ENCODE measurements at places on chromosomes 7 and 10.

GRCh38 chr10:23345861-23346260 lies 1.3 kb upstream of the C10orf67 start:
- peaks cover 7% of the 10 kb centered on the region for H3K4me1 ChIP-seq
- no peak overlapping the region for H3K27ac ChIP-seq
- no peaks in the 10 kb centered on the region for H3K36me3 ChIP-seq
- no peak for DNase-seq
- H3K4me3 ChIP-seq, result no peak overlapping the region

GRCh38 chr10:50621968-50622705 lies 1.6 kb downstream of the SGMS1 start:
- H3K36me3 ChIP-seq, result no peaks in the 10 kb centered on the region
- no peaks in the 10 kb centered on the region for H3K4me1 ChIP-seq
- H3K27me3 ChIP-seq, result peaks cover 44% of the 10 kb centered on the region
- H3K27ac ChIP-seq, result no peak overlapping the region

DNA sequence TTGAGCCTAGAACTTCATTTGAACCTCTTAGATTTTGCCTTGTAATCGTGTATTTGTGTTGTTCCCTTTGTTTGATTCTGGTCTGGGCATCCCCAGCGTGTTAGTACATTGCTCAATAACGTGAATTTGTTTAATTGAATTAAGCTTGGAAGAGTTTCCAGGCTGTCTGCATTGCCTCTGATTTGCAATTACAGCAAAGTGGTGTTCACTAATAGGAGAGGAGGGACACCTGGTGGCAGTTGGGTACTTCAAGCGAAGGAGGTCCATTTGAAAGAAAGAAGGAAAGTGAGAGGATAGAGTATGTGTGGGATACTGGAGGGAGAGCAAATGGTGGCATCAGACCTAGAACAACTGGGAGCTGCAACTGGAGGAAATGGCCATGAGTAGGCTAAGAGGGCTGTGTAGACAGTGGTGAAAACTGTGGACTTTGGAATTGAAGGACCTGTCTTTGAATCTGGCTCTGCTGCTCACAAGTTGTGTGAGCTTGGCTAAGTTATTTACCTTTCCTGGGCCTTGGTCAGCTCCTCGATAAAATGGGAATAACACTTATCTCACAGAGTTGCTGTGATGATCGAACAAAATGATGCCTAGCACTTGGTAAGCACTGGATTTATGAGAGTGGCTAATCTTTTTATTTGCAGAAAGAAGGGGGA lies 15.1 kb downstream of the LSMEM1 start:
- no peaks in the 10 kb centered on the region for H3K4me1 ChIP-seq
- peaks cover 2% of the 10 kb centered on the region for H3K27me3 ChIP-seq
- H3K36me3 ChIP-seq, result no peaks in the 10 kb centered on the region
- peak; percentile 58 for DNase-seq
- H3K4me3 ChIP-seq, result no peak overlapping the region

- H3K4me1 ChIP-seq, result no peaks in the 10 kb centered on the region
- no peak overlapping the region for H3K4me3 ChIP-seq
- H3K36me3 ChIP-seq, result peaks cover 18% of the 10 kb centered on the region
- H3K27ac ChIP-seq, result no peak overlapping the region
These were observed 35.7 kb downstream of the NAPEPLD start for GRCh38 chr7:103113164-103113563.

GRCh38 chr7:696812-697551 lies 29.5 kb upstream of the DNAAF5 start:
- peak overlapping the region; percentile 55 for H3K27ac ChIP-seq
- no peak overlapping the region for H3K4me3 ChIP-seq
- no peak for DNase-seq
- H3K36me3 ChIP-seq, result peaks cover 18% of the 10 kb centered on the region
- H3K4me1 ChIP-seq, result no peaks in the 10 kb centered on the region

GRCh38 chr10:110783509-110784107 lies 88.1 kb upstream of the PDCD4 start:
- H3K27ac ChIP-seq, result no peak overlapping the region
- DNase-seq, result no peak
- no peaks in the 10 kb centered on the region for H3K36me3 ChIP-seq
- no peaks in the 10 kb centered on the region for H3K4me1 ChIP-seq

DNA sequence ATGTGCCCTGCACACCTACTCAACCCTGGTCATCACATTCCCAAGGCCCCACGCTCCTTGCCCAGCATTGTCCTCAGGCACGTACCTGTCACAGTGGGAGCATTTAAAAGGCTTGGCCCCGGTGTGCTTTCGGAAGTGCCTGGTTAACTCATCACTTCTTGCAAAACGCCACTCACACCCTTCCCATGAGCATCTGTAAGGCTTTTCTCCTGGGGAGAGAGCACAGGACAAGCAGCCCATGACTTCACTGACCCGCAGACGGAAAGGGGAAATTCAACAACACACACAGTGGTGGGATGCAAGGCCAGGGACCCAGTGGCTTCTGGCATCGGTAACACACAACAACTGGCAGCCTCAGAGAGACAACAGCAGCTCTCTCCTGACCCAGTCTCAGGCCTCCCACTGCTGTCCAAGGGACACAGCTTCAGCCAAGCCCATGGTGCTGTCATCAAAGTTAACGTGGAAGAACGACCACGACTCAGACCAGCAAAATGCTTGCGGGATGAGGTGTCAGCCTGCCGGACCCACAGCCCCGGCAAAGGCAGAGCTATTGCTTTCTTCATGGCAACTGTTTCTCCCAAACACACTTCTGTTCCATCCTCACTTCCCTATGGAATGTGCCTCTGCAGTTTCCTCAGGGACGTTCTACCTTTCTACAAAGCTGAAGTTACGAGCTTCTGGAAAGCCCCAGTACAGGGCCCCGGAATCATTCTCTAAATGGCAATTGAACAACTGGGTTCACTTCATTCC lies 4.8 kb downstream of the KLF6 start:
- peak overlapping the region; percentile 99 for H3K4me3 ChIP-seq
- peaks cover 94% of the 10 kb centered on the region for H3K36me3 ChIP-seq

GRCh38 chr10:63217120-63217605 lies 84.0 kb downstream of the NRBF2 start:
- no peak overlapping the region for H3K4me3 ChIP-seq
- H3K4me1 ChIP-seq, result no peaks in the 10 kb centered on the region
- no peak overlapping the region for H3K27ac ChIP-seq
- H3K36me3 ChIP-seq, result peaks cover 38% of the 10 kb centered on the region
- DNase-seq, result peak; percentile 20
- H3K27me3 ChIP-seq, result no peaks in the 10 kb centered on the region

- DNase-seq, result no peak
- H3K4me1 ChIP-seq, result no peaks in the 10 kb centered on the region
- H3K27ac ChIP-seq, result no peak overlapping the region
- H3K27me3 ChIP-seq, result no peaks in the 10 kb centered on the region
These were observed 9.6 kb downstream of the PYROXD2 start for GRCh38 chr10:98405422-98405821.

- DNase-seq, result no peak
- H3K27ac ChIP-seq, result no peak overlapping the region
- H3K4me3 ChIP-seq, result no peak overlapping the region
- H3K4me1 ChIP-seq, result no peaks in the 10 kb centered on the region
- no peaks in the 10 kb centered on the region for H3K27me3 ChIP-seq
- no peaks in the 10 kb centered on the region for H3K36me3 ChIP-seq
These were observed 2.4 kb downstream of the MKX start for GRCh38 chr10:27743012-27743876.

- no peak for DNase-seq
- H3K36me3 ChIP-seq, result no peaks in the 10 kb centered on the region
- H3K27ac ChIP-seq, result no peak overlapping the region
- H3K27me3 ChIP-seq, result no peaks in the 10 kb centered on the region
- no peaks in the 10 kb centered on the region for H3K4me1 ChIP-seq
These were observed 6.7 kb upstream of the PNLIP start for GRCh38 chr10:116538992-116539391.

GRCh38 chr10:126110489-126111180 lies 214.3 kb downstream of the FANK1 start:
- H3K27me3 ChIP-seq, result no peaks in the 10 kb centered on the region
- no peak overlapping the region for H3K4me3 ChIP-seq
- no peaks in the 10 kb centered on the region for H3K4me1 ChIP-seq
- no peak overlapping the region for H3K27ac ChIP-seq
- DNase-seq, result no peak

GRCh38 chr10:86712317-86712707 lies 44.0 kb downstream of the LDB3 start:
- peaks cover 24% of the 10 kb centered on the region for H3K4me1 ChIP-seq
- peak overlapping the region; percentile 45 for H3K4me3 ChIP-seq
- H3K27me3 ChIP-seq, result no peaks in the 10 kb centered on the region
- no peak for DNase-seq

DNA sequence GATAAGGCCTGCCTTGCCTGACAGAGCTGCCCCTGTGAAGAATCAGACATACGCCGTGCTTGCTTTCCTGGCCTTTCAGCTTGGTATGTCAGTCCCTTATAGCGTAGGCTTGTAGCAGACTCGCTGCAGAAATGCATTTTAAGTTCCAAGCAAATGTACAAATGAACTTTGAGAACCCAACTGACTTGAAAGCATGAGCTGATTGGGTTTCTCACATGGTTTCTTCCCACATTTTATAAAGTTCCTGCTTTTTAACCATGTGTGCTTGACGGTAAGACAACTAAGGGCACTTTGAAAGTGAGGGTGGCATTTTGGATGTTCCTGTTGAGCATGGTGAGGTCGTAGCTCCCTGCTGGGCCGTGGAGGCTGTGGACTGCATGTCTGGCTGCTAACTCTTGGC lies 62.6 kb downstream of the CCNY start:
- DNase-seq, result no peak
- no peaks in the 10 kb centered on the region for H3K27me3 ChIP-seq
- H3K36me3 ChIP-seq, result no peaks in the 10 kb centered on the region

DNA sequence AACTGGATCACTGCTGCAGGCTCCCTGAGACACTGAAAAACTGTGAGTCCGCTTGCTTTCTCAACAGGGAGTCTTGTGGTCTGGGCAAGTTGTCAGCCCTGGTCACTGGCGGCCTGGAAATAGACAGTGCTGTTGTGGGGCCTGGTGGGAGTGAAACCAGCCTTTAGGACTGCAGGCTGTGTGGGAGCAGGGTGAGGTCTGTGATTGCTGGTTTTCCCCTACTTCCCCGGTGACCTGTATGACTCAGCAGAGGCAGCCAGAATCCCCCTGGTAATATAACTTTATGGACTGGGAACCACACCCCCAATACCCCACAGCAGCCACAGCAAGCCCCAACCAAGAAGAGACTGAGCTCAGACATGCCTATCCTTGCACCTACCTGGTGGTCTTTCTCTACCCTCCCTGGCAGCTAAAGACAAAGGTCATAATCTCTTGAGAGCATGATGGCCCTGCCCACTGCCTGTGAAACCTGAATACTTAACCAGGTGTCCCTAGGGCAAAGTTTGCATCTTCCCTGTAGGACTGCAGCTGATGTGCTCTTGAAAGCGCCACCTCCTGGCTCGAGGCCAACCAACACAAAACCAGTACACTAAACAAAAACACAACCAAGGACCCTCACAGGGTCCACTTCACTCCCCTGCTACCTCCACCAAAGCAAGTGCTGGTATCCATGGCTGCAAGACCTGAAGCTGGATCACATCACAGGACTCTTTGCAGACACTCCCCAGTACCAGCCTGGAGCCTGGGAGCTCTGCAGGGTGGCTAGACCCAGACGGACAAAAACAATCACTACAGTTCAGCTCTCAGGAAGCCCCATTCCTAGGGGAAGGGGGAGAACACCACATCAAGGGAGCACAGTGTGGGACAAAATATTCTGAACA lies 7.2 kb upstream of the ADAM22 start:
- no peak for DNase-seq
- no peak overlapping the region for H3K27ac ChIP-seq
- H3K4me1 ChIP-seq, result no peaks in the 10 kb centered on the region

GRCh38 chr7:137981668-137982067 lies 20.2 kb downstream of the CREB3L2 start:
- no peak overlapping the region for H3K4me3 ChIP-seq
- no peaks in the 10 kb centered on the region for H3K27me3 ChIP-seq
- no peak for DNase-seq
- no peaks in the 10 kb centered on the region for H3K4me1 ChIP-seq

DNA sequence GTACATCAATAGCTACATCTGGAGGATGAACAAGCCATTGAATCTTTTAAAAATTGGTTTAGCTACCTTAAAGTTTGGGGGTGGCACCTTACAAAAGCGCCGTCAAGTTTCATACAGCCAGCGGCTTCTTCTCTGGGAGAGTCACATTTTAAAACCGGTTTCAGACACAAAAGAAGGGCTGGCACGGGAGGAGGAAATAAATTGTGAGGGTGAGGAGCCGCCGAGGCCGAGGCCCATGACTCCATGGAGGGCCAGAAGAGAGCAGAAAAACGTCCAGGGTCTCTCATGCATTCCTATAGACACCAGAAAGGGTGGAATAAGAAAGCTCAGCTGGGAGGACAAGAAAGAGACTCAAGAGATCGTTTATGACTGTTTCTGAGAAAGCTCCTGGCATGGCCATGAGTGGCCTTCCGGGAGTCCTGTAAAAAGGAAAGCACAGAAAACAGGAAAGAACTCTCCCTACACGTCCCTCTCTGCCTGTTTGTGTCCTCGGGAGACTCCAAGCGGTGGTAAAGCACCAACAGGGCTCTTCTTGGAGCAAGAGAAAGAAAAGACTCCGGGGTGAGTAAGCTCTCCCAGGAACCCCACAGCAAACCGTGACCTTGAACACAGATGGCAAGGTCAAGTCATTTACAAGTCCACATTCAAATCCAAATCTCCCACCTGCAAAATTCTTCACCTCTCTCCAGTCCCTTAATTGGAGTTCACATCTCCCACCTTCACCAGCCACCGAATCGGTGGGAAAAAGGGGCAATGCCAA lies 1.8 kb downstream of the FRAT2 start:
- DNase-seq, result no peak
- H3K4me3 ChIP-seq, result peak overlapping the region; percentile 68
- no peak overlapping the region for H3K27ac ChIP-seq
- peaks cover 11% of the 10 kb centered on the region for H3K36me3 ChIP-seq
- H3K27me3 ChIP-seq, result peaks cover 10% of the 10 kb centered on the region
- peaks cover 35% of the 10 kb centered on the region for H3K4me1 ChIP-seq

DNA sequence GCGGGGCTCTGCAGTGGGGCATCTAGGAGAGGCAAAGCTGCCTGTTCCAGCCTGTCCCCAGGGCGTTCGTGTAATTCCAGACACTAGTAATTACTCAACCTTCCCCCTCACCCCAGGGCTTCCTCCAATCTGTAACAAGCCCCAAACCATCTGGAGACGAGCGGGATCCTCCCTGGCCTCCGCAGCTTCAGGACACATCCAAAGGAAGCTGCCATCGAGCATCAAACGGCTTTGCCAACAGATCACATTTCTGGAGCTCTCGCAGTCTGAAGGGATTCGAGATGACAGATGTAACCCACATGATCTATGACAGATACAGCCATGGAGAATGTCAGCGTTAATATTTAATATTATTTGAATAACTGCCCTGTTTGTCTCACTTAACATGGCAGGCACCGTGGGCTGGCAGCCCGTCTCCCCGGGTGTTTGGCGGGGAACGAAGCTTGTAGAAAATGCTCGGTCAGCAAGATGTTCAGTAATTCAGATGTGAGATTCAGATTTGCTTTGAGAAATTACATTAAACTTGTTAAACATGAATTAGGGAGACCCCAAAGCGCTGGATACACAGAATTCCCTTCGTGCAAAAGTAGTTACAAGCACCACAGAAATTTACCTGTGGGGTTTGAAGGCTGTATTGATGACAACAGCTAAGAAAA lies 108.5 kb upstream of the C7orf33 start:
- peaks cover 7% of the 10 kb centered on the region for H3K27me3 ChIP-seq
- H3K4me1 ChIP-seq, result no peaks in the 10 kb centered on the region
- no peak overlapping the region for H3K4me3 ChIP-seq
- H3K36me3 ChIP-seq, result no peaks in the 10 kb centered on the region
- H3K27ac ChIP-seq, result no peak overlapping the region

Data from DND-41 (cell line).